ENCODE measurements at places on chromosomes 1 and 21.

- DNase-seq = no peak
These were observed 84.5 kb upstream of the GCLM start for GRCh38 chr1:93993731-93994130.

- DNase-seq = peak; percentile 30
These were observed 5.5 kb downstream of the CFAP410 start for GRCh38 chr21:44333509-44334328.

DNA sequence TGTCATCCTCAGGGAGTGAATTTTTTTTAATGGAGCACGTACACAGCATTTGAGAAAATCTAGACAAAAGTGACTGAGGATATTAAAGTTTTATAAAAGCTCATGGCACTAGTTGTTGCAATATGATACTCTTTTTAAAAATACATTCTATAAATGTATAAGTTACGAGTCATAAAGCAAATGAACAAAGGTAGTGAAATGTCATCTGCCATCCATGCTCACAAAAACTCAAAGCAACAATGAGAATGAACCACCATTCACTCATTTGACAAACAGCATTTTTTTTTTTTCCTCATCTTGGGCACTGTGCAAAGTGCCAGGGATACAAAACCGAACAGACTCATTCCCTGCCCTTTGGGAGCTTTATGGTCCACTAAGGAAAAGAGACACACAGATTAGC lies 38.7 kb downstream of the GPR137B start:
- DNase-seq = no peak

- DNase-seq = no peak
These were observed 109.3 kb downstream of the NTNG1 start for GRCh38 chr1:107250169-107250568.

DNA sequence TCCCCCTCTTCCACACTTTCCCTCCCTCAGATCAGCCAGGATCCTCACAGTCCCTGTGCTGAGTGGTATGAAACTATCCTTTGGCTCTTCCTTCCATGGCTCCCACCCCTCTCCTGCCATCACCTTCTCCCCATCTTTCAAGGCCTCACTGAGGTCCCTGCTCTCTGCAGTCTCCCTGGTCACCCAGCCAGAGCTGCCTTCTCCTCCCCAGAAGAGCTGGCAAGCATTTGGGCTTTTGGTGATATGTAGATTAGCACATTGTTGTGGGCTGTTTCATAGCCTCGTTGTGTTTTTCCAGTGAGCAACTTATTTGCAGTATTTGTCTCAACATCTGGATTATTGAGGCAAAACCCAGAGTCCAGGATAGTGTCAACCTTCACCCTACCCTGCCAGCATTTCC lies 2.2 kb downstream of the CSF1 start:
- no peak for DNase-seq

DNA sequence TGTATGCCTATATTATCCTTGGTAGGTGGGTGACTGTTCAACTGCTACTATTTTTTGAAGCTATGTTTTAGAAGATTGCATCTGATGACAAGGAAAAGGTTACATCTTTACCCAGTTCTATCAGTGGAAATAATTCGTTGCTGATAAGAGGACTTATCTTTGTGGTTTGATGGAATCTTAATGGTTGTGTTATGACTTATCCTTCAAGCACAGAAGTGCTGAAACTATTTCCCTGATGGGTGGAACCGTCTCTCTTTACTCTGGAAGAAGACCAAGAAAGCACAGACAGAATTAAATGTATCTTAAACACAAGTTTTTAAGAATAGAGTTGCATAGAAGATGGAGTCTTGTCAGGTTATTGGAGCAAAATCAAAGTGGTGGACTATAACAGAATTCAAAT lies 437.7 kb upstream of the KAZN start:
- DNase-seq = no peak

- DNase-seq = no peak
These were observed 412.3 kb downstream of the NPHP4 start for GRCh38 chr1:5579966-5580365.

- peak; percentile 83 for DNase-seq
These were observed 89.7 kb downstream of the DMRTA2 start for GRCh38 chr1:50333595-50333974.

GRCh38 chr21:32921632-32922230 lies 104.0 kb upstream of the OLIG2 start:
- DNase-seq = no peak

- DNase-seq = no peak
These were observed 480 bp upstream of the MIS18A start for GRCh38 chr21:32279377-32279680.

DNA sequence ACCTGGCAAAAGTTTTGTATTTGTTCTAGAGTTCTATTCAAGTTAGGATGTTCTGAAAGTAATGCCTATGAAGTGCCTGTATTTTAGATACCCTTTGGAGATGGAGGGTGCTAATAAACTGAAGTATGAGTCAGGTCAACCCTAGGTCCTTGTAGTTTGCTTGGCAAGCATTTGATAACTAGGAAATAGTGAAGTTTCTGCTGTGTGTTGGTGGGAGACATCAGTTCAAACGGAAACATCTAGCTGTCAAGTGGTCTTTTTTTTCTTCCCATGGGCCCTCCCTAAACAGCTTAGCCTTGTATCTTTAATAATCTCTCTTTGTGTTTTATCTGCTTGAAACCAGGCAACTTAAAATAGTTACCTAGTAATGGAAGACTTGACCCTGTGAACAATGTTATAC lies 4.5 kb downstream of the MRPS6 start:
- no peak for DNase-seq

DNA sequence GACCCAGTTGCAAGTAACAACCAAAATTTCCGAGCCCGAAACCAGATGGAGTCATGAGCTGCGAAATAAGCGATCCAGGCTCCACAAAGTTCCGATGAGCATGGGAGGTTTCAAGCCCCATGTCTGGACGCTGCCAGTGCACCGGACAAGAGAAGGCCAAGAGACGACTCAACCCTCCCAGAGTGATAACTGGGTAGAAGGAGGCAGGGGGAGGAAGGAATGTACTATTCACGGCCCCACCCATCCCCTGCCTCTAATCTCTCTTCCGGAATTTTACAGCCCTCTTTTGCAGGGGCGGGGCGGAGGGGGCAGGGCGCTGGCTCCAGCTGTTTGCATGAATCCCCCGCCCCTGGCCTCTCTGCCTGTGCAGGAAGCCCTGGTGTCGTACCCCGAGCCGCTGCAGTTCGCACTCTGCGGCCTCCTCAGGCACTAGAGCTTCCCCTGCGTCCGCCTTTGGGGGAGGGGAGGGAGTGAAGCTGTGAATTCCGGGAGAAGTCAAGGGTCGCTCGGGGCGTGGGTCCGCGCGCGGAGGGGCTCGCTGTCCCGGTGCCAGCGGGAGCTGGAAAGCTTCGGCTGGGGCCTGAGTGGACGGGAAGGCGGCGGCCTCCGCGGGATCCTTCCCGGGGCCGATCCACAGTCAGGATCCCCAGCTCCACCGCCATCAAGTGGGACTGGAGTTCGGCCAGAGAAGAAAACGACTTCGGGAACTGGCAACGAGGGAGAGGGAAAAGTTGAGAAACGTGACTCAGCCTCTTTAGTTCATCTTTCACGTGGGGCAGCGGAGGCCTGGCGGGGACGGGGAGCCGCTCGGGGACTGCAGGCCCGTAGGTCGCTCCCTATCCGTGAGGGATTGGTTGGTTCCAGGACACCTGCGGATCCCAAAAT lies 6.3 kb upstream of the PTP4A2 start:
- peak; percentile 94 for DNase-seq

GRCh38 chr1:240784776-240785175 lies 172.8 kb upstream of the GREM2 start:
- no peak for DNase-seq

GRCh38 chr21:17352996-17353655 lies 159.7 kb upstream of the CXADR start:
- no peak for DNase-seq

DNA sequence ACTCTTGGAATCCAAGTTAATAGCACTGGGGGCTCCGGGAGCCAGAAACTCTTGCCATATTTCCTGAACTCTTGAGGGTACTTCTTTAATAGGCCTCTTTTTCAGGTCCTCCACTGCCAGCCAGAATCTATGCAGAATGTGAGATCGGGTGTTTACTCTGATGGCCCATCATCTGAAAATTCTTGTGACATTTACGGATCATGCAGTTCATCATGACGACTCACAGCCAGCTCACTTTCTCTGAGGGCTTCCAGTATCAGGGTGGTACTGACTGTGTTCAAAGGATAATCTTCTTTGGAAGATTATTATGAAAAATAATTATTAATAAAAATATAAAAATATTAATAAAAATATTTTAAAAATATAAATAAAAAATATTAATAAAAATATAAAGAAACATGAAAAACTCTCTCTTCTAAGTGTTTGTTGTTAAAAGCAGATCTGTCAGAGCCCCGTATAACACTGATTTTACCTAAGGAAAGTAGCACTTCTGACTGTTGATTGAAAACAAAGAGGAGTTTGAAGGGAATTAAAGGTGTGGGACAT lies 194.3 kb upstream of the GREM2 start:
- DNase-seq = no peak

GRCh38 chr1:27124405-27124804 lies 30.5 kb downstream of the SLC9A1 start:
- DNase-seq = no peak

GRCh38 chr1:168825129-168825528 lies 96.1 kb upstream of the DPT start:
- no peak for DNase-seq

- DNase-seq = no peak
These were observed 14.7 kb downstream of the NMNAT2 start for GRCh38 chr1:183403498-183403897.

- no peak for DNase-seq
These were observed 185.0 kb downstream of the MIS18A start for GRCh38 chr21:32093646-32094462.

- DNase-seq = no peak
These were observed 183.0 kb upstream of the RAB4A start for GRCh38 chr1:229087906-229088305.

DNA sequence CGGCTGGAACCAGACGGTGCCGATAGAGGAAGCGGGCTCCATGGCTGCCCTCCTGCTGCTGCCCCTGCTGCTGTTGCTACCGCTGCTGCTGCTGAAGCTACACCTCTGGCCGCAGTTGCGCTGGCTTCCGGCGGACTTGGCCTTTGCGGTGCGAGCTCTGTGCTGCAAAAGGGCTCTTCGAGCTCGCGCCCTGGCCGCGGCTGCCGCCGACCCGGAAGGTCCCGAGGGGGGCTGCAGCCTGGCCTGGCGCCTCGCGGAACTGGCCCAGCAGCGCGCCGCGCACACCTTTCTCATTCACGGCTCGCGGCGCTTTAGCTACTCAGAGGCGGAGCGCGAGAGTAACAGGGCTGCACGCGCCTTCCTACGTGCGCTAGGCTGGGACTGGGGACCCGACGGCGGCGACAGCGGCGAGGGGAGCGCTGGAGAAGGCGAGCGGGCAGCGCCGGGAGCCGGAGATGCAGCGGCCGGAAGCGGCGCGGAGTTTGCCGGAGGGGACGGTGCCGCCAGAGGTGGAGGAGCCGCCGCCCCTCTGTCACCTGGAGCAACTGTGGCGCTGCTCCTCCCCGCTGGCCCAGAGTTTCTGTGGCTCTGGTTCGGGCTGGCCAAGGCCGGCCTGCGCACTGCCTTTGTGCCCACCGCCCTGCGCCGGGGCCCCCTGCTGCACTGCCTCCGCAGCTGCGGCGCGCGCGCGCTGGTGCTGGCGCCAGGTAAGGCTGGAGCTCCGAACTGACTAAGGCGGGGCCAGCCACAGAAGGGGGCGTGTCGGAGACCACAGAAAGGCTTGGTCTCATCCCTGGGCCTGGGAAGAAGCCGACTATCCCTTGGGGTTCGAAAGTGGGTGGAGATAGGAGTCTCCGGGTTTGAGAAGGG lies 486 bp downstream of the SLC27A3 start:
- peak; percentile 80 for DNase-seq

DNA sequence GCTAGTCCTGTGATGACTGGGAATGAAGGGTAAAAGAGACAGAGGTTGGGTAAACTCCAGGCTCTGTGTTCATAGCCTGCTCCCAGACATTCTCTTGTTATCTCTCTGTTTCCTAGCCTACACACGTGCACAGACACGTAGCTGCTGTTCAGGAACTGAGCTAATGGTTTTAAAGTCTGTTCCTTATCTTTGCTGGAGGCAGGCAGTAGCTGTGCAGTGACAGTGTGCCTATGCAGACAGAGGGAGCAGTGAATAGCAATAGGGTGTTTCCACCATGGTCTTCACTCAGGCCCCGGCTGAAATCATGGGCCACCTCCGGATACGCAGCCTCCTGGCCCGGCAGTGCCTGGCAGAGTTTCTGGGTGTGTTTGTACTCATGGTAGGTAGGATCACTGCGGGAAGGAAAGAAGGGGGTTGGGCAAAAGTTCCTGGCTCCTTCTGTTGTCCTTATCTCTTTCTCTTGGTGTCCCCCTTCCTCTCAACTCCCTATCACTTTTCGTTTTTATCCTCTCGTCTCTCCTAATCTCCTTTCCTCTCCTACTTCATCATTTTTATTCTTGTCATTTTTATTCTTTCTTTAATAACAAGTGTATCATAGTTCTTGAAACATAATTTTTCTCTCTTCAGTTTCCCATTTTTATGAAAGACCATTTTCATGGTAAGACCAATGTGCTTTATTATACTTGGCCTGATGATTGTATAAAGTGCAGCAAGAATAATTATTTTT lies at the start of gene AQP10:
Gene AQP10, plus strand, starts transcription at position 212 of the 727 bp plus-strand sequence. Its CDS starts 63 bp downstream, at position 275.
- no peak for DNase-seq

DNA sequence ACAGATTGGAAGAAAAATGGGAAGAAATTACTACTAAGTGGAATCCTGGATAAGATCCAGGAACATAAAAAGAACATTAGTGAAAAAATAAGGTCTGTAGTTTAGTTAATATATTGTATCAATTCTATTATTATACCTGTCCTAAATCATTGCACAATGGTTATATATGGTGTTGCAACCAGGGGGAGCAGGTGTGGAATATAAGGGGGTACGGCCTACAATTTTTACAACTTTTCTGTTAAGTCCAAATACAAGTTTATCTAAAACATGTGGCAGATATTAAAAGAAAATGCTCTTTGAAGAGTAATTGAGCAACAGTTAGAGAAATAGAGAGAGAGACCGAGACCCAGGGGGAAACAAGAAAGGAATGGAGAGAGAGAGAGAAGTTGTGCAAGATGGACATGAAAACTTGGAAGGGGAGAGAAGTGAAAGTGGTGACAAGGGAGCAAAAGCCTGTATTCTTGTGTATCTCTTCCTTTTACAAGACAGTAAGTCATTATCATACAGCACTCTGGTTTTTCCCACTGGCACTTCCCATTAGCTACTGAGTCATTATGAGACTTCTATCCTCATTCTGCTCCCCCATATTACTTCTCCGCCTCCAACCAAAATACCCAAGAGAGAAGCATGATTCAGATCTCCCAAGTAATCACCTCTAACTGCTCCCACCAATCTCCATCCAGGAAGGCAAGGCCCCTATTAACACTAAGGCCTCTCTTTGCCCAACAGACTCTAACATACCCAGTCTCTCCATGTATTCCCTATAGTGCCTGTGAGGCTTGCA lies 22.3 kb upstream of the TRAF3IP3 start:
- no peak for DNase-seq

DNA sequence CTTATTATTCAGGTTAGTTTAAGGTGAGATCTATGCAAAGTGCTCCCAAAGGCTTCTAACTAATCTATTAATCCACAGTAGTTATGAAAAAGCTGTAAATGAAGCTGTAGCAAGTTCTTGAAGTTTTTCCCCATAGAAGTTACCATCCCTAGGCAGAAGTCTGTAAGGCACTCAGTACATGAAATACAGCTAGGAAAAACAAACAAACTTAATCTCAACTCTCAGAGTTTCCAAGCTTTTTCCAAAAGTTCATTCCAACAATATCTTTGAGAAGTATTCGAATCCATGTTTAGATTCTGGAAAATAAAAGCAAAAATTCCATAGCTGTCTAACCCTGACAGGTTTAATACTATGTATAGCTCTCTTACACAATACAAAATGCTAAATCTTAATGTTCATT lies 41.2 kb downstream of the SORT1 start:
- DNase-seq = no peak

- DNase-seq = no peak
These were observed 10.5 kb downstream of the YY1AP1 start for GRCh38 chr1:155678027-155678426.

- DNase-seq = no peak
These were observed 361.6 kb upstream of the PLD5 start for GRCh38 chr1:242886137-242886536.
